T-helper 2 cell (primary cell): ENCODE measurements at places on chromosomes 12 and 14.

DNA sequence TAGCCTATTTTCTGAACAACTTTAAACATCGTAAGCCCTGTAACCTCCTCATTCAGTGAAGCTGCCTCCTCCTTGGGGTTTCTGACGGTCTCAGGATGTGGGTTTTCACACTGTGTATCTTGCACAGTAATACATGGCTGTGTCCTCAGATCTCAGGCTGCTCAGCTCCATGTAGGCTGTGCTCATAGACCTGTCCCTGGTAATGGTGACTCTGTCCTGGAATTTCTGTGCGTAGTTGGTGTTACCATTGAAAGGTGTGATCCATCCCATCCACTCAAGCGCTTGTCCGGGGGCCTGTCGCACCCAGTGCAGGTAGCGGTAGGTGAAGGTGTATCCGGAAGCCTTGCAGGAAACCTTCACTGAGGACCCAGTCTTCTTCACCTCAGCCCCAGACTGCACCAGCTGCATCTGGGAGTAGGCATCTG is 980.5 kb downstream of the TMEM121 start:
- no peak for DNase-seq

DNA sequence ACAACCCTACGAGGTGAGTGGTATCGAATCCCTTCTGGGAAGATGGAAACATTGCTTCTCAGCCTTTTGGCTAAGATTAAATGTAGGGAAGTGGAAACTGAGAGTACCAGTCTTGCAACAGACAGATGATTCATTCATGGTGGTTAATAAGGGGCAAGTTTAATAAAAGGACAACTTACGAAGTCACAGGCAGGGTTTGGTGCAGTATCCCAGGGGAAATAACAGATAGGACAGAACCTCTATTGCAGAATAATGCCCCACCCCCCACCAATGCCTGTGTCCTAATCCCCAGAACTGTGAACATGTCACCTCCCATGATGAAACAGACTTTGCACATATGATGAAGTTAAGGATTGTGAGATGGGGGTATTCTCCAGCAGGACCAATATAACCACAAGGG is 212.5 kb downstream of the TBX5 start:
- DNase-seq: no peak

DNA sequence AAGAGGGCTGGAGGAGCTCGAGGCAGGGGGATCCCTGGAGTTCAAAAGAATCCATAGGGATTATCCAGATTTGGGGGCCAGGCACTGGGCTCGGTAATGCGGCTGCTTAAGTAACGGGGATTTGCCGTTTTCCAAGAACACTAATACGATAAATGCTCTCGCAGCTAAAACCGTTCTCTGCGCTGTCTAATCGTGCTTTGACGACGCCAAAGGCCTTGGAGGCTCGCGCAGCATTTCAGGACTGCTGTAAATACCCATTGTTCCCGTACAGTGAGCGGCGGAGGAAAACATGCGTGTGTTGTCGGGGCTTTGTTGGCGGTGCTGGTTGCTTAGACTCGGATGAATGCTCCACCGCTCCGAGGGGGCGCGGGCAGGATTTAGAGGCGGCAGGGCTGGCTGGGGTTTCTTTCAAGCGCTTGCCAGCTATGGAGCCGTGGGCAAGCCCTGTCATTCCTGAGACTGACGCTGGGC is 26.2 kb downstream of the DIO3 start:
- no peak for DNase-seq

DNA sequence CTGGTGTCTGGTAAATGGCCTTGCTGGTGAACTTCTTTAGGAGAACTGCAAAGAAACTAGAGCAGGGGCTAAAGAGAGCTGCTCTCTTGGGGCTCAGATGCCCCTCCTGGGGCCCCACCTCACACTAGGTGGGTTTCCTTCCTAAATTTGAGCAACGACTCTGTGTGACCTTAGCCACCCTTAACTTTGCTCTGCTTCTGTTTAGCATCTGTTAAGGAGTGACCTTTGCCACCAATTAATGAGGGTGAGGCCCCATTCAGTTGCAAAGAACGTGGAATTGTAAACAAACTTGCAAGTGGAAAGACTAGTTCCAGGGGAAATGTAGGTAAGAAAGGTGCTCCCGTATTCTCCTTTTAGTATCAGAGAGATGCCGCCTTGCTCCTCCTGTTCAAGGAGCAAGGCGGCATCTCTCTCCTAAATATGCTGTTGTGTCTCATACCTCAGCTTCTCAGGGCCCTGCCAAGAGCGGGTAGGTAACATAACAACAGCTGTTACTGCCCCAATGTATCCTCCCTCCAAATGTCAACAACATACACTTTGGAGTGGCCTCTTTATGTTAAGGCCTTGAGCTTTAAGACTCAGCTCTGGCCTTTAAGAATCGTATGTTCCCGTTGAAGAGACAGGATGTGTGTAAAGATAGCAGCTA is 77.6 kb upstream of the FUT8 start:
- DNase-seq: no peak

GRCh38 chr12:95591731-95592130 is 40.5 kb upstream of the USP44 start:
- no peak for DNase-seq

DNA sequence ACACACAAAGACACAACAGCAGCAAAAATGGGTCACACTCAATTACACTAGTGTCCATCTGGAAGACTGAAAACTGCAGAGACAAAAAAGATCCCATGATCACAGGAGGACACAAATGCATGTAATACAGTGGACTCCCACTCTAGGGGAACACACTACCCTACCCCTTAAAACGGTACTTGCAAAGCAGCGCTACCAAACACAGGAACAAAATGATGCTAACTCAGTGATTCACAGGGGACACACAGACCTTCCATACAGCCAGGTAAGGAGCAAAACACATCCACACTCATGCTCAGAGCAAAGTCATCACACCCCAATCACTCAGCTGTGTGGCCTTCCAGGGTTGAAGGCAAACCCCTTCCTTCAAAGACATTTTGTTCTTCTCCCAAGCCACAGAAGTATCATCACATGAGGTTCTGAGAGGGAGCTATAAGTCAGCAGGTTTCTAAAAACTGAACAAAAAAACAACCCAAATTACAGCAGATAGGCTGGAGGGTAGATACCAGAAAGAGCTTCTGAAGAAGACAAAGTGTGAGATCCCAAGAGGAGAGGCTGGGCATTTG is 14.8 kb downstream of the SMUG1 start:
- DNase-seq: no peak

GRCh38 chr12:68959891-68960464 is 27.0 kb upstream of the CPM start:
- DNase-seq: no peak

- no peak for DNase-seq
Observed at GRCh38 chr12:4984344-4984743, 59.3 kb upstream of the KCNA5 start.

DNA sequence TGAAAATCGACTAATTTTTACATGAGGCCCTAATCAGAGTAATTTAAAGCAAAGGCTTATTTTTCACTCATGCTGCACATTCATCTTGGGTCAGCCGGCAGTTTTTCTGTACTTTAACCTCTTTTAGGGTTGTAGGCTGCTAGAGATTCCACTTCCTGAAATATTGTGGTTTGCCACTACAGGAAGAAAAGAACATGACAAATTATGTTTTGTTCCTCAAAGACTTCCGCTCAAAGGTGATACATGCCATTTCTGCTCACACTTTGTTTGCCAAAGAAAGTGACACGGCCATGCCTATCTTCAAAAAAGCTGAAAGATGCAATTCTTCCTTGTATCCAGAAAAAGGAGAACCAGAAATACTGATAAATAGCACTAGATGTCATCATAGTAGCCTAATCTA is 183.4 kb upstream of the PPFIA2 start:
- peak; percentile 58 for DNase-seq

GRCh38 chr14:58789736-58790135 is 152.0 kb downstream of the DACT1 start:
- no peak for DNase-seq

DNA sequence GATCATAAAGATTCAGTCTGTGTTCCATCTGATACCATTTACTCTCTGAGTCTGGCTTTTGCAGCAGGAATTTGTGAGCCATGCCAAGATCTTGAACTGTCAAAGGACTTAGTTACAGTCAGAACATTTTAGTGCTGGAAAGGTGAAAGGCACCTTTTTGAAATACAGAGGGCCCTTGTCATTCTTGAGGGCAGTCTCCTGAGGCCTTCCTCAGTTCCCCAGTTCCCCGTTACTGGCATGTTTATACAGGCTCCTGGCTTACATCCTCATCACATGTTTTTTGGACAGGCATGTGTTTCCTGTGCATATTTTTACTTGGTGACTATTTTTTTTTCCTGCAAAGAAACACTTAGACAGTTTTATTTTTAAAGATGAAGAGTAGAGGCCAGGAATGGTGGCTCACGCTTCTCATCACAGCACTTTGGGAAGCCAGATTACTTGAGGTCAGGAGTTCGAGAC is 21.0 kb downstream of the CFAP54 start:
- DNase-seq: no peak

GRCh38 chr14:94044476-94045091 is 18.4 kb downstream of the OTUB2 start:
- no peak for DNase-seq

GRCh38 chr12:4448371-4448940 is 2.8 kb upstream of the FGF6 start:
- no peak for DNase-seq

GRCh38 chr14:79134361-79134760 is 964.2 kb downstream of the NRXN3 start:
- no peak for DNase-seq

DNA sequence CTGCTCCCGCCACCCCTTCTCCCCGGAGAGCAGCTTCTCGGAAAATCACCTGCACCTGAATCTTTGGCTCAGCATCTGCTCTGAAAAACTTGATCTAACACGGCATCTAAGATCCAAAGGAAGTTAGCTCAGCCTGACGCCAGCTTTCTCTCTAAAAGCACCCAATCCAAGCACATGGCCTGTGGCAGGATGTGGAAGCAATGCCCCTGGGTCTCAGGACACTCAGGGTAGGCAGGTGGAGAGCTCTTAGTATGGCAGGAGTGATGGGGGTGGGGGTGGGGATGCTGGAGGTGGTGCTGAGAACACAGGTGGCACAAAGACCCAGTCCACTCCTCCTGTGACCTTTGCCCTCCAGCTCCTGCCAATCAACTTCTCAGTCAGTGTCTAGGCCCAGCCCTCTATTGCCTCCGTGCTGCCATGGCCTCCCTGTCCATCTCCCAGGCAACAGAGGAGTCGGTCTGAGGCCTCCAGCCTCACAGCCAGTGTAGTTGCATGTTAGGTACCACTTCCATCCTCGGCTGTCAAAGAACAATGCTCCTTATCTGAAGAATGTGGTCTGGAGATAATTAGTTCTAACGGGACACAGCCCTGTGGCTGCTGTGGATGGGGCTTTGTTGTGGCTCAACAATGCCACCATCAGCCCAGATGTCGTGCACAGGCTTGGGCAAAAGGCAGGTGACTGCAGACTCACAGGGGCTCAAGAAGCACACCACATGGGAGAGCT is 180.0 kb upstream of the C14orf180 start:
- DNase-seq: no peak

GRCh38 chr12:2543801-2544200 is 251.0 kb upstream of the FKBP4 start:
- peak; percentile 65 for DNase-seq

DNA sequence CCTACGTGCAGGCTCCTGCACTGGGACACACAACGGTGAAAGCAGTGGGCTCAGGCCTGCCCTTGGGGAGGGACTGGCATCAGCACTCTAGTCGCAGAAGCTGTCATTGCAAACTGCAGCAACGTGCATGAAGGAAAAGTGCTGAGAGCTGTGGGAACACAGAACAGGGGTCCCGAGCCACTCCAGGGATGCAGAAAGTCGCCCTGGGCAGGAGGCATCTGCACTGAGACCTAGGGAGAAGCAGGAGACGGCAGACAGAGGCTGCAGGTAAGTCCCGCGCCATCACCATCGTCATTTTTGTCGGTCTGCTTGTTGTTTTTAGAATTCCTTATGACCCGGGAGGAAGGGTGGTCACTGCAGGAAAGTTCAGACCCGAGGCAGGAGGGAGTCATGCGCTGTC is 21.6 kb upstream of the RIMBP2 start:
- no peak for DNase-seq

DNA sequence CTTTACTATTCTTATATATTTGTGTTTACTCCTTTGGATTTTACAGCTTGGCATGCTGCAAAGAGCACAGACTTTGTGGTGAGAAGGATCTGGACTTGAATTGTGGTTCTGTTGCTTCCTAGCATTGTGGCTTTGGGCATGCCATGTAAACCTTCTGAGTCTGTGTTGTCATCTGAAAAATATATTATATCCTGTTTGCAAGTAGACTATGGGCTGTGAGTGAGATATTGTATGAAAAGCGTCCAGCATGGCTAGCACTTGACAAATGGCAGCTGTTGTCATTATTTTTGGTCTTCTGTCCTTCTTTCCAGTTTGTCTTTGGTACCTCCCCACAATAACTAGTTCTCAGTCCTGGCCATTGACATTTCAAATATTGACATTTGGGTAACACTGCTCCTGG is 61.8 kb upstream of the DACT1 start:
- DNase-seq: no peak

DNA sequence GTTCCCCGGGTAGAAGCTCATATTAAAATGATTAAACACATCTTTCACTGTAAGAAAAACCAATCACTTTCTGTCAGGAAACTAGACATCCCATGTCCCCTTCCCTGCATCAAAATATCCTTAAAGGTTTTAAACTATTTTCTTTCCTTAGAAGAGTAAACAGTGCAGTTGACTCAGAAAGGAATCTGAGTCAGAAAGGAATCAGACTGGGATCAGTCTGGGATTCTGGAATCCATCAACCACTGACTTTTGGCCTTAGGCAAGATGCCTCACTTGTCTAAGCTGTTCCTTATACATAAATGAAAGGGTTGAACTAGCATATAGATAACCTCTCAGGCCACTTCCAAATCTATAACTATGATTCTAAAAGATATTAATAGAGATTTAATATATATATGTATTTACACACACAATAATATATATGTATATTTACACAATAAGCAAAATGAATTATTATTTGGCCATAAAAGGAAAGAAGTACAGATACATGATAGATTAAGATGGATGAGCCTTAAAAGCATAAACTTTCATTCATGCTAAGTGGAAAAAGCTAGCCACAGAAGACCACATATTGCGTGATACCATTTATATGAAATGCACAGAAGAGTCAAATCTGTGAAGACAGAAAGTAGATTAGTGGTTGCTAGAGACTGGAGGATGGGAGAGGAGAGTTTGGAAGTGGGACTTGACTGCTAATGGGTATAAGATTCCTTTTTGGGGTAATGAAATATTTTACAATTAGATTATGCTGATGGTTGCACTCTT is 114.4 kb downstream of the SLC38A1 start:
- no peak for DNase-seq

DNA sequence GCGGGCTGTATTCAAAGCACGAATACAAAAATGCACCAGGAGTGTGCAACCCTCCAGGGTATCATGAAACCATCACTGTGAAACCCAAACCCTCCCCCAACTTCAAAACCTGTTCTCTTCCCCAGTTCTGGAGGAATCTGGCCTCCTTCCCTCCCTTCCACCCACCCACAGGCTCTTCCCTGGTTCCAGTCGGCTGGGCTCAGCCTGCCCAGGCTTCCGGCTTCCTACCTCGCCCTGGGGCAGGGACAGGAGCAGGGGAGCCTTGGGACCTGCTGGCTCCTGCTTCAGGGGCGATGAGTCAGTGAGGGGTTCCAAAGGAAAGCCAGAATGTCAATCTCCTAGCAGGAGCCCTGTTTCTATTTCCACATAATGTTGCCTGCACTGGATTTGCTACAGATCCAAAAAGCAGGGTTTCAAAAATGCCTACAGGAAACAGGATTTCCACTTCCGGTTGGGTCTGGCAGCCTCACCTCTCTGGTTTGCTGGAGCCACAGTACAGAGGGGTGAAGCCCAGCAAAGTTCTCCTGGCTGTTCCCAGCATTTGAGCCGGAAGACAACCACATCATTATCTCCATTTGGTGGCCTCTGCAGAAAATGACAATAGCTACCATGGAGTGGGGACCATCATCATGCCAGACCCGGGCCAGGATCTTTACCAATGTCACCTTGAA is 278.3 kb downstream of the DPF3 start:
- DNase-seq: no peak
